LNCaP clone FGC (cell line): ENCODE measurements at places on chromosomes 7 and 10.

DNA sequence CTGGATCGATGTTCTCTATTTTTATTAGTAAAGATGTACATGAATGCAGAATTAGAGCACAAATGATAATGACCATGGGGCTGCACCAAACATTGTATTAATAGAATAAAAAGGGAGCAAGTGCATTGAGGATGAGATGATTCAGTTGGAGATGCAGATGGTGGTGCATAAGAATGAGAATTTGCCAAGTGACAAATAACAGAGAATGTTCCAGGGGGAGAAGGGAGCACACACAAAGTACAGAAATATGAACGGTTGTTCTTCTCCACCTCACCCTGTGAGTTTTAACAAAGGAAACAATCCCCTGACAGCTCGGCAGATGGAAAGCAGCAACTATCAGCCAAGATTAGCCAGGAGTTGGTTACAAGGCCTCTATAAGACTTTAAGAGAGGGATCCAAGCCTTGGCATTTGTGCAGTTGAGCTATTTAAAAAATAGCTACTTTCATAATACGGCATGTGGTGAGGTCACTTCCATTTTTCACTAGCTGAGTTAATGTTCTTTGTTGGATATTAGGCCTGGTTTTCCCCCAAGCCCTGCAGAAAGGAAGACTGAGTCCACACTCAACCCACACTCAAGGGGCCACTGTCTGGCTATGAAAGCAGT, 462.5 kb downstream of the TNS3 start:
- no peak for DNase-seq

DNA sequence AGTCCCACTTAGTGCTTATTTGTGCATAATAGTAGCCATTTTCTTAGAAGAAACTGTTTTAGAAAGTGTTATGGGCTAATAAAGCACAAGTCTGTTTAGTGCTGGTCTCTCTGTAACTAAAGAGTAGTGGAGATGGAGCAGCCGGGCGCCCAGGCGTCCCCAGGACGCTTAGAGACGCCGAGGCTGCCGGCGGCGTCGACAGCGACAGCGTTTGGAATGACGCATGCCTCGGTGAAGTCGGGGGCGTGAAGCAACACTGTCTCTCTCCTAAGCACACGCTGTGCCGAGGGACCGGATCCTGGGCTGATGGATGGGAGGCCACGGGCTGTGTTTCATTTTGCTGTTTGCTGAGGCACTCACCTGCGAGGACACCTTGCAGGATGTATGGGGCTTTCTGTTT, 588.6 kb upstream of the FOXK1 start:
- DNase-seq: no peak

DNA sequence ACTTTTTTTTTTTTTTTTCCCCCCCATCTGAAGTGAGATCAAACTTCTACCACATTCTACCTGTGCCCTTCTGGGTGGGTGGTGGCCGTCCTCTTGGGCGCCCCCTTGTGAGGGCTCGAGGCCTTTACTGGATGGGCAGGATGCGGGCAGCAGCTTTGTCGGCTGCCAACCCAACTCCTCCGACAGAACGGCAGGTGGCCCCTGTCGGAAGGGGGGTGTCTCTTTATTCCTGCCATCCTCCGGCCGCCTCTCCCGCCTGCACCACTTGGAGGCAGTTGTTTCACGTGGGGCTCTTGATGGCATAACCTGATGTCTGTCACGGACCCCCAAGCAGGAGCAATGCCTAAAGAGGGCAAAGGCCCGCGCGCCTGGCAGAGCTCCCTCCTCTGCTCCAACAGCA, 31.0 kb downstream of the AMZ1 start:
- no peak for DNase-seq

DNA sequence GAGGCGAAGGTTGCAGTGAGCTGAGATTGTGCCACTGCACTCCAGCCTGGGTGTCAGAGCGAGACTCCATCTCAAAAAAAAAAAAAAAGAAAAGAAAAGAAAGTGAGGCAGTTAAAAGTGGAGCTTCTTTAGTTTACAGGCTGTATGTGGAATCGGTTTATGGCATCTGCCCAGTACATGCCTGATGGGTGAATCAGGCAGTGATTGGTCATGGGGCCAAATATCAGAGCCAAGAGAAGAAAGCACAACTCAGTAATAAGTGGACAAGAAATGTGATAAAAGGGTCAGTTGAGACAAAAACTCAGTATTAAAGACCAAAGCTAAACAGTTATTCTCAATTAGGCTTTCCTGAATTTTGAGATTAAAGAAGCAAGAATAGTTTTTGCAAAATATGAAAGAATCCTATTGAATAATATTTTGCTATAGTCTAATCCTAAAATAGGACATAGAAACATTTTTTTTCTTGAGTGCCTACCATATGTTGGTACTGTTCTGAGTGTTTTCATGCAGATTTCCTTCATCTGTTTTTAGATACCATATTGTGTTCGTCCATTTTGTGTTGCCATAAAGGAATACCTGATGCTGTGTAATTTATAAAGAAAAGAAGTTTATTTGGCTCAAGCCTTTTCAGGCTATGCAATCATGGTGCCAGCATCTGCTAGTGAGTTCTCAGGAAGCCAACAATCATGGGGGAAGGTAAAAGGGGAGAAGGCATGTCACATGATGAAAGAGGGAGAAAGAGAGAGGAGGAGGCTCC, 14.4 kb downstream of the CDC14C start:
- no peak for DNase-seq

DNA sequence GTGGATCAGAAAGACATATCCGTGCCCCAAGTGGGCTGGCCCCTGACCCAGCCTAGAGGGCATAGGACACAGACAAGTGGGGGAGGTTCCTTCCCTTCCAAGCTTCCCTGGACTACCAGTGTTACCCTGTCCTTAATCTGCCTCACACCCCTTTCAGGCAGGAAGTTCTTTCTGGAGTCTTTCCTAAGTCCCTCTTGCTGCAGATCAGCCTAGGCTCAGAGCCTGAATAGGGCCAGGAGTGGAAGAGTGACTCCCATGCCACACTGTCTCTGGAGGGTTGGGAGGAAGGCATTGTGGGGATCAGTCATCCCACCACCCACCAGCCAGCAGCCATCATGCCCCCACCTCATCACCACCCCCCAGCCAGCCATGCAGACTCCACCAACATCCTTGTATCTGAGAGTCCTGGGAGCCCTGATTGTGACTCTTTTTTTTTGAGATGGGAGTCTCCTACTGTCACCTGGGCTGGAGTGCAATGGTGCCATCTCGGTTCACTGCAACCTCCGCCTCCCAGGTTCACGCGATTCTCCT, 22.6 kb downstream of the POLL start:
- DNase-seq: no peak

- no peak for DNase-seq
Observed at GRCh38 chr10:6619660-6620059, 39.6 kb upstream of the PRKCQ start.

- no peak for DNase-seq
Observed at GRCh38 chr10:106082865-106083264, 1081.6 kb downstream of the SORCS1 start.

- DNase-seq: no peak
Observed at GRCh38 chr10:124086097-124086710, 7.2 kb downstream of the CHST15 start.

DNA sequence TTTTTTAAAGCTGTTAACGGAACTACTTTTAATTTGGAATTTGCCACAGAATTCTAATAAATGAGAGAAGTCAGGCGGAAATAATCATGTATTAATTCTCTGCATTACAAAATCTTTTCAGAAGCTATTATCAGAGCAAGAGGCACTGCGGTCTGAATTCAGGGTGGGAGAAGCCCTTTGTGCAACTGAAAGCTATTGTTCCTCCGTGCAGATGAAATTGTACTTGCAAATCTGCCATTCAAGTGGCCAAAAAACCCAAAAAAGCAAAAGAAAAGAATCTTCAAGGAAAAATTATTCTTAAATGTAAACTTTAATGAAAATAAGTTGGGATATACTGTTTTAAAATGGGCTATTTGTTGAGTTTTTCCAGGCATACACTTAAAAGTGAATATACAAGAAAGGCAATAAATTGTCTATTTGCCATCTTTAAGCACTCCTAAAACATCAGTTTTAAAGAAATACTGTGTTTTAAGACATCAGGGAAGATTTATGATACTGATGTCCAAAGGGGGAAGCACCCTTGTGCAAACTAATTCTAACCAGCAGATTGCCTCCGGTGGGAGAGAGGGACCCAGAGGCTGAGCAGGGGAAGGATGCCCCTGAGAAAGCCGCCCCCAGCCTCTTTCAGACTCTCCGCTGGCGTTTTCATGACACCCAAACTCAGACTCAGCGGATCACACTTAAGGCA, 351.2 kb downstream of the DNAJB6 start:
- DNase-seq: no peak

DNA sequence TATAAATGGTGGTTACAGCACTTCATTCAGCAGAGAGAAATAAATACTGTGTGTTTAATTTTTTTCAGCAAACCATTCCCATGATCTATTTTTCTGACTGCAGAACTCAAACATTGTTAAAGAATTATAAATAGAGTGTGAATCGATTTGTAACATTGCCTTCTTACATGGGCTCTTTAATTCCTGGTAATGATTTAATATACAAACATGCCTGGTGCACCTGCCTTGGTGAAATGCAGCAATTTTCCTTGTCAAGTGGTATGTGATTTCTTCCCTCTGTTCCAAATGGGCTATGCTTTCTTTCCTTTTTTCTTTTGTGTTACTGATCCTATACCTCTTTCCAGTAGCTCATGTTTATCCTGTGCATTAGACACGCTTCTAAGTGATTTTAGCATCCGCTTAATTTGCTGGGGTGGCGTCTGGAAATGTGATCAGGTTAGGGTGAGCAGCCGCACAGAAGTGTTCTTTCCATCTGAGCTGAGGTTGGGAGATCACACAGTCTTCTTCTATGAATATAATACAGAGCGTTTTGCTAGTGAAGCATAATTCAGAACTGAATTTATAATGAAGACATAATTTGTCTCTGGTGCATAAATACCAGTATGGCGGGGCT, 94.3 kb upstream of the ITGB1 start:
- DNase-seq: no peak
